ENCODE measurements at places on chromosomes 13 and 19.

GRCh38 chr13:113013303-113013702, 44.3 kb downstream of the MCF2L start:
- DNase-seq = no peak

DNA sequence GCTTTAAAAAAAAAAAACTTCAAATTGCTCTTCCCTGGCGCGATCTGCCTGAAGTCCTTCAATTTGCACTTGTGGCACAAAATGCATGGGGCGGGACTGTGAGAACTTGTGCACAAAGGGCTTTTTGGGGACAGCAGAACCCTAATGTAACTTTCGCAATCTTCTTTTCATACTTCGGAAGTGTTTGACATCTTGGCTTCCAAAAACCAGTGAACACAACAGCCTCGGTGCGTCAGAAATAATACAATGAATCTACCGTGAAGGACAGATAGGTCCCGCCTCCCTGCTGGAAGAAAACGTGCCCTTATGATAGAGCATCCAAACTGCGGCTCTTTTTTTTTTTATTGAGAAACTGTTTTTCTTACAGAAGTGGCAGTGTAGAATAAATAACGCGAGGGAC, 36.6 kb downstream of the KLF2 start:
- no peak for DNase-seq

GRCh38 chr13:19890030-19890429, 26.6 kb upstream of the ZMYM5 start:
- no peak for DNase-seq

GRCh38 chr13:44703371-44703770, 127.2 kb upstream of the TSC22D1 start:
- DNase-seq = no peak

DNA sequence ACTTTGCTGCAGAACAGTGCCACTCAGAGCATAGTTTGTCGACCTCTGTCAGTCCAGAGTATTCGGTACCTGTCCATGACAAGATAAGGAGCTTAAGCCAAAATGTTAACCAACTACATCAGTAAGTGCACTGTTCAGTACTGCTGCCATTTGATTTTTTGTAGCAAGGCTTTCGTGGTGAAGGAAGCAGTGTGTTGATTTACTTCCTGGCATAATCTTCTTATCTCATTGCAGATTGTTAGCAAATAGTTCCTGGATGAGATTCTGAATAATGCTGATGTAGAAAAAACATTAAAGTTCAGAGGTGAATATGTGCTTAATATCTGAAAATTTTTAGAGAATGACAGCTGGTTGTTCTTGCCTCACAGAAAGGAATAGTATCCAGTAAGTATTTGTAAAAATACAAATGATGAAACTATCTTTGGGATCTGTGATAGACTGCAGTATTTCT, 85.7 kb downstream of the LRRC63 start:
- DNase-seq = no peak

DNA sequence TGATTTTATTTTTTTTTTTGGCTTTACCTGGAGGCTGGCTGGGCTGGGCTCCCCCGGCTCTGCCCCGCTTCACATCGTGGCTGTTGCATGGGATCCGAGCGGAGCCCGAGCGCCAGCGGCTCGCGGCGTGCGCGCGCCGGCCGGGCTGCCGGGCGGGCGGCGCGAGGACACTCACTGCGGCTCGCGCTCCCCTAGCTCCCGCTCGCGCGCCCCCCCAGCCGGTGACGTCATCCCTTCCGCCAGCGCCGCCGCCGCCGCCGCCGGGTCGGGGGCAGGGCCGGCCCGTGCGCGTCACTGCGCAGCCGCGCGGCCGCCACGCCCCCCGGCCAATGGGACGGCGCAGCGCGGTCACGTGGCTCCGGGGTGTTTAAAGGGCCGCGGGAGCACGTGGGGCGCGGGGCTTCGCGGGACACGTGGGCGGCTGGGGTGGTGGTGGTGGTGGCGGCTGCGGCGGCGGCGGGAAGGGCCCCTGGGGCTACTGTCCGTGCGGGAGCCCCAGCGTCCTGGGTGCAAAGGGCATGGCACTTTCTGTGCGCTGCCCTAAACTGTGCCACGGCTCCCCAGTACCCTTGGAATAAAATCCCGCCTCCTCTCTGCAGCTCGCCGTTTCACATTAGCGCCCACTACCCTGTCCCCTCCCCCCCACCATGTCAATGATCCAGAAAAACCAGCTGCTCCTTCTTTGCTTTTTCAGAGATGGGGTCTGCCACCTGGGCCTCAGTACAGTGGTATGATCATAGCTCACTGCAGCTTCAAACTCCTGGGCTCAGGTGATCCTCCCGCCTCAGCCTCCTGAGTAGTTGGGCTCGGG, at the start of gene PTPRS:
TSS of gene PTPRS (minus strand) at position 176 of the 811 bp plus-strand sequence. CDS start 54,672 bp downstream, outside the sequence.
- peak; percentile 48 for DNase-seq

DNA sequence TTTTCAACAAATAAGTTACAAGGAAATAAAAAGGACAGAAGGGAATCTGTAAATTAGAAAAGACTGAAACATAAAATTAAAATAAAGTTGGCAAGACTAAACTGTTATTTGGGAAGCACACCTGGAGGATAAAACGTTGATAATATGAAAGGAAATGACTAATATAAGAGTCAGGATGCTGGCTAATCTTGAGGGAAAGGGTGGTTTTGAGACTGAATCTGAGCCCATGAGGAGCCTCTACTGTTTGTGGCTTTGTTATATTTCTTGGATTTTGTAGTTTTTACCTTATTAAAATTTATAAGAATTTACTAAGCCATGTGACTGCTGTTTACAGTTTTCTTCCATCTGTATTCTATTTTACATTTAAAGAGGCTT, 718.0 kb upstream of the SPRY2 start:
- DNase-seq = no peak

- no peak for DNase-seq
Measured at GRCh38 chr19:10617409-10618121, 7.8 kb upstream of the SLC44A2 start.

- peak; percentile 85 for DNase-seq
Measured at GRCh38 chr19:3132971-3133792, 2.7 kb upstream of the GNA15 start.

- no peak for DNase-seq
Measured at GRCh38 chr13:43561081-43561480, 225.7 kb downstream of the ENOX1 start.

DNA sequence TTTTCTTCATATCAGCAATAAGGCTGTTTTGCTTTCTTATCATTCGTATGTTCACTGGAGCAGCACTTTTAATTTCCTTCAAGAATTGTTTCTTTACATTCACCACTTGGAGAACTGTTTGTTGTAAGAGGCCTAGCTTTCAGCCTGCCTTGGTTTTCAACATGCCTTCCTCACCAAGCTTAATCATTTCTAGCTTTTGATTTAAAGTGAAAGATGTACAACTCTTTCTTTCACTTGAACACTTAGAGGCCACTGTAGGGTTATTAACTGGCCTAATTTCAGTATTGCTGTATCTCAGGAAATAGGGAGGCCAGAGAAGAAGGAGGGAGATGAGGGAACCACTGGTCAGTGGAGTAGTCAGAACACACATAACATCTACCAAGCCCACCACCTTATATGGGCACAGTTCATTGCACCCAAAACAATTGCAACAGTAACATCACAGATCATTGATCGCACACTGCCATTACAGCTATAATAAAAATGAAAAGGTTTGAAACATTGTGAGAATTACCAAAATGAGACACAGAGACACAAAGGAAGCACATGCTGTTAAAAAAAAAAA, 181.4 kb upstream of the TUBA3C start:
- DNase-seq = no peak

- no peak for DNase-seq
Measured at GRCh38 chr13:111392486-111392885, 72.0 kb downstream of the TEX29 start.

- no peak for DNase-seq
Measured at GRCh38 chr13:94115054-94115453, 364.4 kb downstream of the DCT start.

- peak; percentile 79 for DNase-seq
Measured at GRCh38 chr19:45451131-45451849, 16.5 kb upstream of the FOSB start.

DNA sequence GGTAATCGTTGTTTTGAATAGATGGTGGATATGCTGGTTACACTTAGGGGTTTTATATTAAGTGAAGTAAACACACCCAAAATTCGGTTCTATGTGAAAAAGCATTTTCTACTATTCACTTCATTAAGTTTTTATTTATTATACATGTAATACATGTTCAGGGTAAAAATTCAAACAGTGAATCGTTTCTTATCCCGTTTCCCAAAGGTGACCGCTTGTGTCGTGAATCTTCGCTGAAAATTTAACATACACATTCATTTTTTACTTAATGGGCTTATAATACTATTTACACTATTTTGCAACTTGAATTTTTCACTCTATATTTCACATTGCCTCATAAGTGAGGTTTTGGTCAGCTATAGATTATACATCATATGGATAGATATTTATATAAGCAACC, 24.5 kb downstream of the IPO5 start:
- no peak for DNase-seq

- DNase-seq = peak; percentile 60
Measured at GRCh38 chr19:12603714-12604113, 6.9 kb downstream of the ZNF490 start.

GRCh38 chr13:28505543-28506135, 10.7 kb upstream of the FLT1 start:
- DNase-seq = no peak

GRCh38 chr19:58560007-58560887, 1.8 kb upstream of the UBE2M start:
- no peak for DNase-seq

DNA sequence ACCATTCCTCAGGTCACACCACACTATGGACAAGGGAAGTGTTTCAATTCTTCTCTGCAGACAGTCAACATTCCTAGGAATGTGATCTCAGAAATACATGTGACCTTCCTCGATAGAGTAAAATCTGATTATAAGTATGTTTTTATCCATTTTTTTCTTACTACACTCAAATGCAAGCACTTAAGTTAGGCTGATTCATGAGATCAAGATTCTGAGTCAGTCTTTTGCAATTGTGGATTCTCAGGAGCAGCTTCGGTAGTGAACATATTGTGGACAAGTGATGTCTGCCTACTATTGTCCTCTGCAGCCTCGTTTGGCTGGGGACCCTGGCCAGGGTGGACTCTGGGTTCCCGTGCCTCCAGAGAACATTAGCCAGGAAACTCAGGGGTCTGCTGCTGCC, 3.2 kb downstream of the SERPINE3 start:
- no peak for DNase-seq

DNA sequence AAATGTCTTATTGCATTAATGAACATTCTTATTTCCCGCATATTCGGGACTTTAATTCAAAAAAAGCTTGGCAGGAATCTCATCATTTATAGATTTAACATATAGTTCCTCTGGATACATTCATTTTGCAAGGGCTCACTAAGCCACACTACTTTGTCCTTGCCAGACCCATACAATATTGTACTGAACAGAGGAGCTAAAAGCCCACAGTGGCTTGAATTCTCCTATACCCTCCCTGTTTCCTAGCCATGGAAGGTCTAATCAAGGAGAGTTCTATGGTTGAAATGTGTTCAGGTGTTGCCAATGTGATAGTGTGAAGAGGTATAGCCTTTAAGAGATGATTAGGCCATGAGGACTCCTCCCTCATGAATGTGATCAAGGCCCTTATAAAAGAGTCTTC, 298.9 kb downstream of the ENOX1 start:
- DNase-seq = no peak

- DNase-seq = no peak
Measured at GRCh38 chr19:19270749-19271571, 2.1 kb downstream of the TM6SF2 start.

DNA sequence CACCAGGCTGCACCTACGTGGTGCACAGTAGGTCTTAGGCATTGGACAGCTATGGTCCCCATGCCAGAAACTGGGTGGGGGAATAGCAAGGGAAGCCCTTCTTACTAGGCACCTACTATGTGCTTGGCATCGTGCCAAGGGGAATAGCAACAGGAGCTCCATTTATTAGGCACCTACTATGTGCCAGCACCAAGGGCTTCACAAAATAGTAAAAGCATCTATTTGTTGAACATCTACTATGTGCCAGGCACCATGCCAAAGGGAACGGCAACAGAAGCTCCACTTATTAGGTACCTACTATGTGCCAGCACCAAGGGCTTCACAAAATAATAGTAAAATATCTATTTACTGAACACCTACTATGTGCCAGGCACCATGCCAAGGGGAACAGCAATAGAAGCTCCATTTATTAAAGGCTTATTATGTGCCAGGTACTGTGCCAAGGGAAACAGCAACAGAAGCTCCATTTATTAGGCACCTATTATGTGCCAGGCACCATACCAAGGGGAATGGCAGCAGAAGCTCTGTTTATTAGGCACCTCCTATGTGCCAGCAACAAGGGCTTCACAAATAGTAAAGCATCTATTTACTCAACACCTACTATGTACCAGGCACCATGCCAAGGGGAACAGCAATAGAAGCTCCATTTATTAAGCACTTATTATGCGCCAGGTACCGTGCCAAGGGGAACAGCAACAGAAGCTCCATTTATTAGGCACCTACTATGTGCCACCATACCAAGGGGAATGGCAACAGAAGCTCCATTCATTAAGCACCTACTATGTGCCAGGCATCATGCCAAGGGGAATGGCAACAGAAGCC, 108.5 kb downstream of the PTPRS start:
- no peak for DNase-seq

GRCh38 chr19:31347828-31348392, 1.3 kb downstream of the TSHZ3 start:
- DNase-seq = no peak

- no peak for DNase-seq
Measured at GRCh38 chr13:30312904-30313303, 5.6 kb upstream of the KATNAL1 start.

DNA sequence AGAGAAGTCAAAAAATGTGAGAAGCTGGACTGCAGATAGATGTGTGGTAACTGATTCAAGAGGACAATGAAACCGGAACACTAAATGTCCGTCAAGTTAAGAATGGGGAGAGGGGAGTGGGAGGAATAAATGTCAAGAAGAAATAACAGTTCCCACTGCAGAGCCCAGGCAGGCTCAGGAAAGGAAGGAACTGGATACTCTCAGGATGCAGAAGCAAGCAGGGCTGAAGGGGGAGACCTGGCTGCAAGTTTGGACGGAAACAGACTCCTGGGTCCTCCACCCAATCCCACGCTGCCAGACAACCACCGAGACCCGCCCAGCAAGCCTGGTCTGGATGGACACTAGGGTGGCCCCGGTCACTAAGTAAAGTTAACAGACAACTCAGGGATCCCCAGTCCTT, 18.1 kb downstream of the TUBGCP3 start:
- DNase-seq = no peak

All from CD4-positive, alpha-beta memory T cell (primary cell).